CD8-positive, alpha-beta memory T cell (primary cell): ENCODE measurements at places on chromosomes 1 and 21. TPM values are rescaled to one million over a fixed set of nuclear protein-coding genes. Genes with fewer than 3 reads are reported as not detected.

- DNase-seq, result no peak
Measured at GRCh38 chr1:242185731-242186130, 186.8 kb upstream of the MAP1LC3C start.

DNA sequence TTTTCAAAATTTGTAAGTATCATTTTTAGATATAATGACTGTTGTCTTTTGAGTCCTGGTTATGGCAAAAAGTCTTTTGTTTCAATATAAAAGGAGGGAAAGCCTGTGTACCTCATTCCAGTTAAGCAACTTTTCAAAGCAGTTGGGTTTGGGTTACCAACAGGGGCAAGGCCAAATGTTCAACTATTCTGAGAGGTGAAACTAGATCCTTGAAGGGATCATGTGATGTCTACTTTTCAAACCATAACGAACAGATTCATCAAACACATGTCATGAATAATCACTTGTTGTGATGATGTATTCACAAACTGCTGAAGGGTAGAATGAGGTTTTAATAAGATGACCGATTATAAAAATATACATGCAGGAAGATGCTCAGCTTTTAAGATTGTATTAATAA, 171.3 kb downstream of the HHAT start:
- no peak for DNase-seq

- no peak for DNase-seq
Measured at GRCh38 chr21:18771845-18772380, 368.3 kb upstream of the TMPRSS15 start.

DNA sequence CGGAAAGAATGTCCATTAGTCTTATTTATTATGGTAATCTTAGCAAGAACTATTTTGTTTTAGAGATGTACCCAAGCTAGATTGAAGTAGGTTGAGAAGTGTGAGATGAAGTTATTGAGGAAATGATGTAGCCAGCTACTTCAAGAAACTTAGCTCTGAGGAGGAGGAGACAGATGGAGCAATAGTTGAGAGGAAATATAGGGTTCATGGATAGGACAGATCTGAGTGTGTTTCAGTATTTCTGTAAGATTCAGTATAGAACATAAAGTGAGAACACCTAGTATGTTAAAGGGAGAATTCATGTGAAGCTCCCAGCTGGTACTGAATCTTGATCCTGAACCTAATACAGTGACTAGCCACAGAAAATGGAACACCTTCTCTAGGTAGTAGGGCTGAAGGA, 28.9 kb downstream of the TSNAX start:
- DNase-seq, result no peak

- DNase-seq, result no peak
Measured at GRCh38 chr1:219433001-219433400, 179.9 kb downstream of the ZC3H11B start.

TMEM52 gene
- total RNA-seq, result 1.4 TPM

CR1L gene
- total RNA-seq, result not detected

GRCh38 chr21:33189237-33189636, 40.5 kb upstream of the IFNAR2 start:
- no peak for DNase-seq

DNA sequence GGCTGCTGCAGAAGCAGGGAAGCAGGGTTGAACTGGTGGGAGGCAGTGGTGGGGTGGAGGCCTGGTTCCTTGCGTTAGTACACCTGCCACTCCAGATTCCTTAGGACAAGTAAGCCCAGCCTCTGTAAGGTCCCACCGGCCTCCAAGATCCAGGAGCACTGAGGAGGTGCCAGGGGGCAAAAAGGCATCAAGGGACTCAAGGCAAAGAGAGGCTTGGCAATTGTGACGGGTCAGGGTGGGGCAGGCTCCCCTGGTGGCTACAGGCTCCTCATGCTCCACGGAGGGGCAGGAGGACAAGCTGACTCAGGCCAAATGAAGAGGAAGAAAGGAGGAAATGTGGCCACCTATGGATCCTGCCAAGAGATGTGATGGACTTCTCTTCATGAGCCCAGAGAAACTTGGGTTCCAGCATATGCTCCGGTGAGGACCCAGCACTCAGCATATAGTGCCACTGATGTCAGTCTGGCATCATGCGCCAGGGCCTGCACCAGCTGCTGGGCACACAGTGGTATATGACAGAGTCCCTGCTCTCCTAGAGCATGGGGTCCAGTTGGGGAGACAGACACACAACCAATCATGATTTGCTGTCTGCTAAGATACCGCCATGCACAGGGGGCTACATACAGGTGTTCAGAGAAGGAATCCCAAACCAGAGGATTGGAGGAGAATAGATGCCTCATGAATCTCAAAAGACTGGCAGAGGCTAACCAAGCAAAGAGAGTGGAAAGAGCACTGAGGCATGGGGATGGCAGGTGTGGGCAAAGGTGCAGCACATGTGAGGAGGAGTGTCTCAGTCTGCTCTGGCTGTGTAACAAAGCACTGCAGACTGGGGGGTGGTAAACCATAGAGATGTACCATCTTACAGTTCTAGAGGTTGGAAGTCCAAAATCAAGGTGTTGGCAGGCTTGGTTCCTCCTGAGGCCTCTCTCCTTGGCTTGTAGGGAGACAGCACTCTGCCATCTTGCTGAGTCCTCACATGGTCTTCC, 249.7 kb downstream of the RHOU start:
- no peak for DNase-seq

MYBPH gene
- total RNA-seq, result not detected

DNA sequence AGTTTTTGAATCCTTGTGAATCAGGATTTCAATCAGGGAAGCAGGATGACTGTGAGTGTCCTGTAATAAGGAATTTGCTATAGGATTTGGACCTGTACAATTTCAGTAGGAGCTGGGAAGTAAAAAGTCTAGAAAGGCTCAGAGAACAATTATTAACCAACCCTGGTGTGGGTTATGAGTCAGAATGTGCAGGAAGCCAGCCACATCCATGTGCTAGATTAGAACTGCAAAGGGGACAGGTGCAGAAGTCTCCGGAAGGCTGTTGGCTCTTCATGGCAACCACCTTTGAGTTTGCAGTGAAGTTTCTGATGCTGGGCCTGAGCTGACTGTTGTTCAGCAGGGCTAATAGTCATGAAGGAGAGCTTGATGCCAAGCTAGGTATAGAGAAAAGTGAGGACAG, 70.7 kb downstream of the SPATA46 start:
- DNase-seq, result no peak

- no peak for DNase-seq
Measured at GRCh38 chr1:172357753-172358385, 62.6 kb upstream of the C1orf105 start.

GRCh38 chr1:52164604-52165003, 22.7 kb downstream of the ZFYVE9 start:
- DNase-seq, result no peak

DNA sequence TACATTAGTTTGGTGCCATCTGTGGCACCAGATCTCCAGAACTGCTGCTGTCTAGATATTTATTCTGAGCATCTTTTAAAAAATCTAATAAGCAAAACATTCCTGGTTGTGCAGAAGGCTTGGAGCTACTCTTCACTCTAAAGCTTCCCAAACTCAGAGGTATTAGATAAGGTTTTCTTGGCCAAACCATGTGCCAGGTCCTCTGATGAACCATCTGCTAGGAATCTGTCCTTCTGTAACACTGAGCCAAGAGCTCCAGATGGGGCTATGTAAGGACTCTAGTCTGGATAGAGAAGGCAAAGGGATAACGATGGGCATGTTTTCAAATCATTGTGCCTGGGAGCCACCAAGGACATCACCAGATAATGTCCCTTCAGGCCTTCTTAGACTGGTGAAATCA, 410.6 kb downstream of the NTNG1 start:
- DNase-seq, result no peak

GRCh38 chr1:6358757-6359201, 34.8 kb downstream of the ACOT7 start:
- DNase-seq, result peak; percentile 41

DNA sequence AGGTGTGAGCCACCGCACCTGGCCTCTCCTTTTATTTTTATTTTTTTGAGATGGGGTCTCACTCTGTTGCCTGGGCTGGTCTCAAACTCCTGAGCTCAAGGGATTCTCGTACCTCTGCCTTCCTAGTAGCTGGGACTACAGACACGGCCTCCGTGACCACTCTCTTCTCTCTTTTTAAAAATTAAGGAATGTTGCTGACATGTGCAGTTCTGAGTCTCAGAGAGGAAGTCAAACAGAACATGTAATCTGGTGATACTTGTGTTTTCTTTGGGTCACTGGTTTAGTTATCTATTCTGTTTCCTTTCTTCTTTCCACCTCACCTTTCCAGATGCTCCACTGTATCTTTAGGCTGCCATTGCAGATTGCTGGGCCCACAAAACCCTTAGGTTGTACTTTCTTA, 2.7 kb downstream of the WDTC1 start:
- DNase-seq, result no peak

DNA sequence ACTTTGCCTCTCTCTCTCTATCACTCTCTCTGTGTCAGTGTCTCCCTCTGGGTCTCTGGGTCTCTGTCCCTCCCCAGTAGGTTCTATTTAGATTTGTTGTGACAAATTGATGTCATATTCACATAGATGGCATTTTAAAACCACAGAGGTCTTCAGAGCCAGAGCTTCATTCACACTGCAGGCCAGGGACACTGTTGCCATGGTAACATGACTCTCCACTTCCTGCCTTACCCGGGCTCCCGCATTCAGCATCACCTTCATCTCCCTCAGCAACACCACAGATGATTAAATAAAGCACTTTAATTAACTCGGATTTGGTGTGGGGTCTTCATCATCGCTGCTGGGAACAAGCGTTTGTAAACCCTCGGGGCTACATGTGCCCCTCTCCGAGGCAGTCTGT, 132.6 kb downstream of the ETS2 start:
- DNase-seq, result peak; percentile 7

TDRD5 gene
- total RNA-seq, result not detected

DNA sequence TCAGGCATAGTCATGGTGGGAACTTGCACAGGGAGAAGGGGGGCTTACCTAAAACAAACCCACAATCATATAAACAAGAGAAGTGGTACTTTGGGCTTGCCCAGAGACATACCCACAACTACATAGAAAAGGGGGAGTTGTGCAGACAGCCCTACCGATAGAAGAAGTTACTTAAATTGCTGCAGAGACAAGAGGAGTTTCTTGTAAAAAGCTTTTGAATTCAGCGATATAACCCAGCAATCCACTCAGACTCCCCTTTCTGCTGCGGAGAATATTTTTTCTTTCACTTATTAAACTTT, 164.0 kb upstream of the ETV3 start:
- no peak for DNase-seq

DNA sequence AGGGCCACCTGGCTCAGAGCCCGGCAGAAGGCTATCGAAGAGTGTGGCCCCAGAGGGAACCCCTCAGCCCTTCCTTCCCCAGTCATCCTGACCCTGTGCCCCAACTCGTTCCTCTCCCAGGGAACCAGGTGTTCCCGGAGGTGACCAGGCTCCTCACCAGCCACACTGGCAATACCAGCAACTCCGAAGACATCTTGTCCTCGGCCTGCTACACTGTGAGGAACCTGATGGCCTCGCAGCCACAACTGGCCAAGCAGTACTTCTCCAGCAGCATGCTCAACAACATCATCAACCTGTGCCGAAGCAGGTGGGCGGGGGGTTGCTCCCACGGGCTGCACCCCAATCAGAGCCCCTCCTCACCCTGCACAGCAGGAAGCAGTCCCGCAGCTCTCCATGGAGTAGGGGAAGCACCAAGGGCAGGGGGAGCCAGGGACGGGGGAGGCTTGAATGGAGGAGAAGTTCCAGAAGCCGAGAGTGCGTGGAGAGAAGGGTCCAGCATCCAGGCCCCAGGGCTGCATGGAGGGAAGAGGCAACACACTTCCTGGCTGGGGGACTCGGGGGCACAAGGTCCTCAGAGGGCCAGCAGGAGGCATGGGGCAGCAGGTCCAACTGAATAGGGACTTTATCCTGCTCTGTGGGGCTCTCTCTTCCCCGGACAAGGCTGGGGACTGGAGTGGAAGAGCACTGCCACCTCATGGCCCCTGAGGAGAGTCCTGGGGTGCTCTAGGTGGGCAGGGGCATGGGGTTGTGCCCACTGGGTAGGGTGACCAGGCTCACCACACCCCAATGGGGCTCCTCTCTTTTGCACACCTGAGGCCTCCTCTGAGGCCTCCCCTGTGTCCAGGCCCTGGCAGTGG, 41.7 kb downstream of the PKP1 start:
- no peak for DNase-seq

- no peak for DNase-seq
Measured at GRCh38 chr1:182196897-182197870, 135.7 kb upstream of the ZNF648 start.

- peak; percentile 55 for DNase-seq
Measured at GRCh38 chr1:2318314-2319278, 72.8 kb downstream of the MORN1 start.

DNA sequence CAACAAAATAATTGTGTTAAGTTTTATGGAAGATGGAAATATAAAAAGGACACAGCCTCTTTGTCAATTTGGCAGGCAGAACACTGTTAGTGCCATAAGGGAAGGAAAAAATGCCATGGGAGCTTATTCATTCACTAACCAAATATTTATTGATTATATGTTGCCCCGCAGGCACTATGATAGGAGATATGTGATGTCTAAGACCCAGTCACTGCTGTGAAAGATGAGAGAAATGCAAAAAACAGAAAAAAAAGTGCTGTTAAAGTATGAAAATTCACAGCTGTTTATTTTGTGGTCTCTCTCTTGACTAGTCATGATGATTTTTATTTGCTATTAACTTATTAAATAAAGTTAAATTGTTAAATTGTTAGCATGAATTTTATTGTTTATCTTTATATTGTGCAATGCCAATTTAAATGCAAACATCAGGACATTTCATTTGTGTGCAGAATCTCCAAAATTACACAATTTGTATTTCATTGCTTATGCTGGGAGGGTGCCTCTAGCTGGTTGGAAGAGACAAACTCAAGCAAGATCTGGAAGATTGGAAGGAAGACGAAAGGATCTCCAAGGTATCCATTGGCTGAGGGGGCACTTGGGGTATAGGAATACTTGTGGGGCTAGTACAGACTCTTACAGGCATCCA, 17.8 kb upstream of the PTGFR start:
- no peak for DNase-seq

DNA sequence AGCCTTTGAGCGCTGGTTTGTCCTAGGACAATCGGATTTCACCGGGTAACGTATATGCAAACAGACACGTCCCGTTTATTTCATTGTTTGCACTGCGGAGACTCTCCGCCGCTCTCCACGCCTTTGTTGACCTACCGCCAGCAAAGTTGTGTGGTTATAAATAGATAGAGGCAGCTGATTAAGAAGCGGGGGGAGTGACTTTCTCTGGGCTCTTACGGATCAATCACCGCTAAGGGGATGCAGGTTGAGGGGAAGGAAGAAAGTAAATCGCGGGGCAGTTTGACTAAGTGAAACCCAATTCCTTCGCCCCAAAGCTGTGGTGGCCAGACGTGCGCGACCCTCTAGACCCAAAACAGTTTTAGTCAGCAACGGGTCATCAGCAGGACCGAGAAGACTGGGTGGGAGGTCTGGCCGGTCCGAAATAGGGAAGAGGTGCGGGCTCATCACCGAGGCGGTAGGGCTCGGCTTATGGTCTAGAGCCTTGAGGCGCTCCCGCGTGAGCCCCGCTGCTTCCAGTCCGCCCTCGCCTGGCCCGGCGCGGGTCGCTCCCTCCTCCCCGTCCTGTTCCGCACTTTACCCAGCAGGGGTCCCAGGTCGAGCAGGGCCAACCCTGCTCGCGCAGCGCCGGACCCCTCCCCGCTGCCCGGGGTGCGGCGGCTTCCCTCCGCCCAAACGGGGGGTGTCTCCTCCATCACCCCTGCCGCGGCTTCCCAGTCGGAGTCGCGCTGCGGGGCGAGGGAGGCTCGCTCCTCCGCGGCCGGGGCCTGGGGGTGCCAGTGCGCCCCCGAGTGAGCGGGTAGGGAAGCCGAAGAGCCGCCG, 120.8 kb upstream of the RRP15 start:
- no peak for DNase-seq
